Breast epithelium (tissue), 4 donors: ENCODE measurements at places on chromosomes 4 and X. TPM values are rescaled to one million over a fixed set of nuclear protein-coding genes. Genes with fewer than 3 reads are reported as not detected.

DNA sequence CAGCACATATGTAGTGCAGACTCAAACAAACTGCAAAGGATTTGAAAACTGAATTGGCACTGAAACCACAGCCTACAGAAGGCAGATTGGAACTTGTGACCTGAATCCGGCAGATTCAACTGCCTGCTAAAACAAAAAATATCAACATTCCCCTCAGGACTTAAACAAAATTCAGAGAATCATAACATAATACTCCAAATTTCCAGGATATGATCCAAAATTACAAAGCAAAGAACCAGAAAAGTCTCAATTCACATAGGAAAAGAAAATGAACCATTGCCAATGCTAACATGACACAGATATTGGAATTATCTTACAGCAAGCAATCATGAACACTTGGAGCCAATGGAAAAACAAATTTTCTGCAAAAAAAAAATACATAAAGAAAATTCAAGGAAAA lies 250.4 kb downstream of the PRDM5 start:
- no peak for DNase-seq

- no peak for DNase-seq
Measured at GRCh38 chrX:49876750-49877149, 2.5 kb upstream of the USP27X start.

GRCh38 chrX:148905400-148905799 lies 405.0 kb downstream of the AFF2 start:
- no peak for DNase-seq

- no peak for DNase-seq
Measured at GRCh38 chr4:17010426-17011087, 112.1 kb upstream of the LDB2 start.

DNA sequence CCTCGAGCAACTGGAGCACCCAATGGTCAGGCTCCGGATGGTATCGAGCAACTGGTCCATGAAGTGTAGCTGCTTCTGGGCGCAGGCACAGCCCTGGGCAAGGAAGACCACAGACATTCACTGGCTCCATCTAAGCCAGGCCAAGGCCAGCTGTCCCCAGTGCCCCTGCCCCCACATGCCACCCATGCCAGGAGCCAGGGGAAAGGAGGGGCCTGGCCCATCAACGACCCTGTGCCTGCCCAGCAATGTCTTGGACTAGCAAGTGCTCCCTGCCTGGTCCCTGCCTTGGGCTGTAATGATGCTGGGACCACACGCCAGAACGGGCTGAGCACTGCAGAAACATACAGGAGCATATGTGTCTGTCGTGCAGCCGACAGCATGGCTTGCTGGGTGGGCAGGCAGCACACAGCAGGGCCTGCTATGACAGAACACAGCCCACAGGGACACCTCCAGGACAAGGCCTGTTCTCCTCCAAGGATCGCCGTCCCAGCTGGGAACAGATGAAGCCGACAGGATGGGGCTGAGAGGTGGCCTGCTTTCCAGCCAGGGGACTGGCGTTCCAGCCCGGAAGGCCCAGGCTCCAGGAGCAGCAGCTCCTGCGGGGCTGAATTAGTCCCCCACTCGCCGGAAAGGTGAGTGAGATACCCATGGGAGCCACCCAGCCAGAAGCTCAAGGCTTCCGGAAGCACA lies 11.4 kb upstream of the TREX2 start:
- DNase-seq = no peak

- no peak for DNase-seq
Measured at GRCh38 chr4:74531963-74532794, 87.2 kb downstream of the AREG start.

DNA sequence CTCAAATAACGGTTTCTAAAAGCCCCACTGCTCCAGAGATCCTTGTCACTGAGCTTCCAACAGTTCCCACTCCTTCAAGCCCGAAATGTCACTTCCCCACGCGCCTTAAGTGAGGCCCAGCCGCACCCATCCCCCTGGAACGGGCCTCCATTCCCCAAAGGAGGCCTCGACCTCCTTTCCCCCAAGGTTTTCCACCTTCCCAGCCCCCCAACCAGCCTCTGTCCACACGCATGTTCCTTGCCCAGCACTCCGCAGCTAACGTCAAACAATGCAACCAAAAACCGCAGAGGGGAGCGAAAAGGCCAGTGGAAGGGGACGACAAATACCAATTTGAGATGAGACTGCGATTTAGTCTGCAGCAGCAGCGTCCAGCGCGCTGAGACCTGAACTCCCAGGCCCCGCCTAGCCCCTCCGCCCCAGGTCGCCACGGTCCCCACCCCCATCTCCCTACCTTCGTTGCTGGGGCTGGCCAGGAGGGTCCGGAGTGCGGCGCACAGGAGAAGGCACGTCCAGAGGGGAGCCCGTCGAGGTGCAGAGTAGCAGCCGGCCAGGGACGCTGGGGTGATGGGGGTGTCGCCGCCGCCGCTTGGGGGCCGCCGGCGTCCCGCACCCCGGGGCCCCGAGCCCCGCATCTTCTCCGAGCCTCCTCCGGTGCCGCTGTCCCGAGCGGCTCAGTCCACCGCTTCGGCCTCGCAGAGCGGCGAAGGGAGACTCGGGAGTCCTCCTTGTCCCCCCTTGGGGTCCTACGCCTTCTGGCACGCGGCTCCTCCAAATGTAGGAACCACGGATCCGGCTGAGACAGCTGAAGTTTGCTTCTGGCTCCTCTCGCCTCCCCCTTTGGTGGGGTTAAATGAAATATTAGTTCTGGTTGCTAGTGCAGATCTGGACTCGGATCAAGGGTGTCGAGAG lies 924 bp downstream of the EPHA5 start:
- DNase-seq = no peak

GRCh38 chr4:56570041-56570440 lies 64.5 kb downstream of the ARL9 start:
- no peak for DNase-seq

DNA sequence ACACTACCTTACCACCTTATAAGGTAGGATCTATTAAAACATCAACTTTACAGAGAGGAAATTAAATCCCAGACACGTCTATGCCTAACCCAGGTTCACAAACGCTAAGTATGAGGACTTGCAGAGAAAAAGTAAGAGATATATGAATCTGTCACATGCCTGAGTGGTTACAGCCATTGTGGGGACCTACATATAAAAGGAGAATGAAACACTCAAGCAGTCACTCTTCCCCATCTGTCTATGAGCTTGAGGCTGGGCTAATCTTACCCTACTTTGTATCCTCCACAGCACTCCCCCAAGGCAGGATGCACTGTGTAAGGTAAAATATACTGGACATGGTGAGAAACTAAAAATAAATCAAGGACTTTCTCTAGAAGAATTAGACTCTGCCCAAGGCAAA lies 339.9 kb downstream of the HNRNPD start:
- DNase-seq = no peak

DNA sequence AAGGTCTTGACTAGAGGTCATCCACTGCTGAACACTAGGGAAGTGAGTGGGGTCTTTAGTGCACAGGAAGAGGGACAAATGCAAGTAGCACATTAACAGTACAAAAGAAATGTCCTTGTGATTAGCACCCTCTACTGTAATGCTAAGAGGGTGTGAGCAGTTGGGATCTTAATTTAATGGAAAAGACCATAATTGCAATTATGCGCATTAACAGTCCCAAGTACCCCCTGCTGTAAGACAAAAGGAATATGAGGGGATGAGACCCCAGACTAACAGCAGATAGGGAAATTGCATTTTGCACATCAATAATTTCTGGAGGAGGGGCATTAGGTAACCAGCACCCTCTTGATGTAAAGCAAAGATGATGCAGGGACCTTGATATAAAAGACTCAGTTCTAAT lies 285.0 kb downstream of the CHIC1 start:
- DNase-seq = no peak

DNA sequence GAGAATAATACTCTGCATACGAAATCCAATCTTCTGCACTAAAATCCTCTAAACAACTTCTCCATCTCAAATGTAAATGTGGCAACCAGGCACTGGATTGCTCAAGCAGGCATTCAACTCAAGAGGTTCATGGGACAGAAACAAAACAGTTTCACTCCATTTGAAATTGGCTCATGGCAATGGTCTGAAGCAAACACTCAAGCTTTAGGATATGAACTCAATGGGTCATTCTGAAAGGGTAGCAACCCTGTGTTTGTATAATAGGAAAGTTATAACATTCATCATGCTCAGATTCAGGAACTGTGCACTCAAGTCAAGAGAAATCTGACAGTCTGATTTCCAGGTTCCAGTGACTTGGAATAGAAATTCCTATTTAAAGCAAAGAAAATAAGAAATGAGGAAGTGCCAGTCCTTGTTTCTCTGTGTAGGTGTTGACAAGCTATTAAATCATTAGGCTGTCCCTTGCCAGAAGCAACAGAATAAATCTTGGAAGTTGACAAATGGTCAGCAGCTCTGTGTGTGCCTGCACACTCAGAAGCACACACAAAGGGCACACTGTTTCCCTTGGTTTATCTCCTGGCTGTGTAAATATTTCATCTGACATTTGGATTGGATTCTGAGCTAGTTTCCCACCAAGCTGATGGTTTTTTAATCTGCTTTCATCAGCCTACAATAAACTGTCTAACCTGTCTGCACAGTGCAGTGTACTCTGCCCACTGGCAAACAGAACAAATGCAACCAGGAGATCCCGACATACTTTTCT lies 75.9 kb upstream of the CITED1 start:
- no peak for DNase-seq

DNA sequence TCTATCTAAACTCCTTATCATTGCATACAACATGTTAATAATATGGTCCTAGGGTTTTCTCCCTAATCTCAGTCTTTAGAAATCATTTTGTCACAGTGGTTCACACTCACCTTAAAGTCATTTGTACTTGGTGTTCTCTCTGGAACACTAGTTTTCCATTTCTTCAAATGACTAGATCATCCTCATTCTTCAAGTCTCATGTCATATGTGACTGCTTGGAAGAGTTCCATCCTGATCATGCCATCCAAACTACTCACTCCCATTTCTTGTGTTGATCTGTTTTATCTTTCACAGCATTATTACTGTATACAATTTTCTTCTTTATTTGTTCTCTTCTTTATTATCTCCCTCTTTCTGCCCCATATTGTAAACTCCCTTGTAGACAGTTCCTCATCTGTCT lies 66.5 kb downstream of the HTR2C start:
- no peak for DNase-seq

GRCh38 chr4:15963001-15963451 lies at the start of gene FGFBP2:
Gene FGFBP2 (minus strand): TSS chr4:15963175. CDS start chr4:15963129, 46 bp downstream.
- no peak for DNase-seq

- DNase-seq = no peak
Measured at GRCh38 chr4:149993030-149993429, 85.2 kb upstream of the DCLK2 start.

DNA sequence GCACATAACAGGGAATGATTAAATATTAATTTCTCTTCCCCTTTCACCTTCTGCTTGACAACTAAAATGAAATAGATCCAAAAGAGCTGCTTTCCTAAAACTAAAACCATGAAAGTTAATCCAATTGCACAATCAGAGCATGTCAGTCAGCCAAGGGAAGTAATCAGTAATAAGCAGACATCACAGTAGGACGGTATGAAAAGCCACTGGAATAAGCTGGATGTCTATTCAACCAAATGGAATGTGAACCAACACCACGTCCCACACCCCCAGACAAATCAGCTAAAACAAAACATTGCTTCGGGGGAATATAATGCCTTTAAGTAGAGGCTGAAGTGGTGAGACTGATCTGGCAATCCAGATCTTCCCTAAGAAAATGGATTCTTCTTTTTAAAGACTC lies 859.4 kb upstream of the FTHL17 start:
- no peak for DNase-seq

GRCh38 chr4:125123570-125124109 lies 191.1 kb upstream of the FAT4 start:
- no peak for DNase-seq

- no peak for DNase-seq
Measured at GRCh38 chrX:47743504-47743903, 84.5 kb upstream of the UXT start.

SPANXN1 gene
- not detected for total RNA-seq

SPP1 gene
- total RNA-seq = 25.0 TPM

SMIM31 gene
- 0.66 TPM for total RNA-seq

GPC3 gene
- total RNA-seq = 99.2 TPM

TMEM47 gene
- total RNA-seq = 47.9 TPM

DKK2 gene
- total RNA-seq = 5.8 TPM

ATP10D gene
- total RNA-seq = 13.3 TPM

CA5B gene
- total RNA-seq = 16.1 TPM

CXorf58 gene
- 1.5 TPM for total RNA-seq

ADGRG4 gene
- total RNA-seq = 0.16 TPM

MAGEE1 gene
- total RNA-seq = 0.80 TPM
